ENCODE measurements at places on chromosomes 2 and 18.

- no peak for DNase-seq
Observed at GRCh38 chr2:231334179-231334930, 61.2 kb upstream of the B3GNT7 start.

- peak; percentile 61 for DNase-seq
Observed at GRCh38 chr2:112749755-112750559, 14.5 kb downstream of the CKAP2L start.

GRCh38 chr2:57343391-57344006, 703.1 kb upstream of the VRK2 start:
- no peak for DNase-seq

DNA sequence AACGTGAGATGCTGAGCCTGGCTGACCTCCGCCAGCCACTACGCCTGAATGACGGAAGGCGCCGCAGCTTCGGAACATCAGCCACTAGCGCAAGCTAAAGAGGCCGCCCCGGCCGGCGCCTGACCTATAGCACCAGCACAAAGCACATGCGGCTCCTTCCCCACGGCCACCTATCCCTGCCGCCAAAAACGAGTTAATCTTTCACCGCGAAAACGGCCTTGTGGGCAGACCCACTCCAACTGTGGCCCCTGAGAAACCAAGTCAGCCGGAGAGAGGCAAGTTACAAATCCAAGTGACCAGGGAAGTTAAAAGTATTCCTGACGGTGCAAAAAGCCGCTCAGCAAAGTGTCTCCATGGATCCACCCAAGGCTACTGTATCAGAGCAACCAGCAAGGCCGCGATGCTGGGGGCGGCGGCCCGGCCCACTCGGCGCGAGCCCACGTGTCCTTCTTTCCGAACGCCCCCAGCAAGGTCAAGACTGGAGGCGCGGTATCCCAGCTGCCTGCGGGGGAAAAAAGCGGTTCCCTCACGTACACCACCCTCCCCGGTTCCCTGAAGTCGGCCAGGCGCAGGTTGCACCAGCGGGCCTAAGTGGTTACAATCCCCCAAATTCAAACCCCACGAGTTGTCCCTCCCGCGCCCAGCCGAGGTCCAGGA, 575 bp downstream of the HSPD1 start:
- peak; percentile 22 for DNase-seq

DNA sequence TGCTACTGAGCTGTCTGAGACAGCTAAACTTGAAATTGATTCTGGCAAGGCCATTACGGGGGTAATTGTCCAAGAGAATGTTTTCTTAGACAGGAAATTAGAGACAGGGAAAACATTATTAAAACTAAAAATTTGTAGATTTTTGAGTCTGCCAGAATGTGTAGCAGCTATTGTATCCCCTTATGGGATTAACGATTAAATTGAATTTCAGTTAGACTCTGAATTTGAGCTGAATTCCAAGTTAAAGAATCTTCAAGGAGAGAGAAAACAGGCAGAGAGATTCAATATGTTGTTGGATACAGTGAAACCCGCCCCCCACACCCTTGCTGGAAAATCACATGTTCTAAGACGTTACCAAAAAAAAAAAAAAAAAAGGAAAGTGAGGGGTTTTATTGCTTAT, 32.7 kb upstream of the CCDC68 start:
- DNase-seq, result no peak
